ENCODE measurements at places on chromosomes 5 and 9.

DNA sequence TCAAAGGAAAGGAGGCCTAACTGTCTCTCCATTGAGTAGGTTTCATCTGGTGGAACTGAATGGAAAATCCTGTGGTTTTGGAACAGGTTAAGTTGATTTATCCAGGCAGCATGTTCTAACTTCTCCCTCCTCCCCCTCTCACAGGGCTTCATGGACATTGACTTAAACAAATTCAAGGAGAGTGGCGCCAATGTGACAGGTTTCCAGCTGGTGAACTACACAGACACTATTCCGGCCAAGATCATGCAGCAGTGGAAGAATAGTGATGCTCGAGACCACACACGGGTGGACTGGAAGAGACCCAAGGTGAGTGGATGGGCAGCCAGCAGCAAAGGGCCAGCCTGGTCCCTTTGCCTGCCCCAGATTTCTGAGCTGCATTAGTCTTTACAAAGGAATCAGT is 183.9 kb downstream of the GRIA1 start:
- DNase-seq: no peak

GRCh38 chr5:76652809-76653414 is 29.7 kb upstream of the F2RL2 start:
- no peak for DNase-seq

DNA sequence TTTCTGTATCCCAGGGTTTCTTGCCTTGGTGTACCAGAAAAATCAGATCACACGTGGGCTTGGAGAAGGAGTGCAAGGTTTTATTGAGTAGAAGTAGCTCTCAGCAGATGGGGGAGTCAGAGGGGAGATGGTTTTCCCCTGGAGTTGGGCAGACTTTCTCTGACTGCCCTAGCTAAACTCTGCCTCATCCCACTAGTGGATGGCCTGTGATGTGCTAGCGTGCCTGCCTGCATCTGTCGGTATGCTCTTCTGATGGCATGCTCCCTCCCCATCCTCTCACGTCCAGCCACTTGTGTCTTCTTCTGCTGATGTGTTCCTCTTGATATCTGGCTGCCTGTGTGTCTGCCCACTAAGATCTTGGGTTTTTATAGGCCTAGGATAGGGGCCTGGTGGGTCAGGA is 616.1 kb upstream of the RGMB start:
- DNase-seq: no peak

DNA sequence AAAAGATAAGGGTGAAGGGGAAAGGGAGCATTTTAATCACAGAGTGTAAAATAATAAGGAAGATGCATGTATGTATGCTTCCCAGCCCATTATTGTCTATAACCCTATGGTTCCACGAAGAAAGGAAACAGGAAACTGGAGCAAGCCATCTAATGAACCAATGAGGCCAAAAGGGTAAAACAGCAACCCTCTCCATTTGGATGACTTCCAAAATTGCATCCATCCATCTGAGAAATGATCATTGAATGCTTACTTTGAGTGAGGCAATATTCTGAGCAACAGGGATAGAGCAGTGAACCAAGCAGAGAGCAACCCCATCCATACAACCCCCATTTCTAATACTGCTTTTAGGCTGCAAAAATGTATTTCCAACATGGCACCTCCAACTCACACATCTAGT is 46.9 kb downstream of the ARL15 start:
- no peak for DNase-seq

DNA sequence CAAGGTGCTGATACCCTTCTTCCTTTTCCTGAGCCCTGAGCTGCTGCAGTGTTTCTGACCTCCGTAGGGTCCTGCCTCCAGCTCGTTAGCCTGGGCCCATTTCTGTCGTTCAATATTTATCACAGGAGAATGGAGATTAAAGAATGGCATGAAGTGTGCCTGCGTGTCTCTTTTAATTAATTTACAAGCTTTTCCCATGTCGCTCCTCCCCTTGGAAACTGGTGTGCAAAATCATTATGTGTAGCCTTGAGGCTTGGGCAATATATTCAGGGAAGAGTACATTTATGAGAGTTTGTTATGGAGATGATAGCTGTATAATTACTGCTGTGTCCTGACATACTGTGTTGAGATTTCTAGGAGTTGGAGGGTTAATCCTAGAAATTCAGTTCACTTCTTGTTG is 99.7 kb downstream of the PCSK5 start:
- DNase-seq: peak; percentile 76

DNA sequence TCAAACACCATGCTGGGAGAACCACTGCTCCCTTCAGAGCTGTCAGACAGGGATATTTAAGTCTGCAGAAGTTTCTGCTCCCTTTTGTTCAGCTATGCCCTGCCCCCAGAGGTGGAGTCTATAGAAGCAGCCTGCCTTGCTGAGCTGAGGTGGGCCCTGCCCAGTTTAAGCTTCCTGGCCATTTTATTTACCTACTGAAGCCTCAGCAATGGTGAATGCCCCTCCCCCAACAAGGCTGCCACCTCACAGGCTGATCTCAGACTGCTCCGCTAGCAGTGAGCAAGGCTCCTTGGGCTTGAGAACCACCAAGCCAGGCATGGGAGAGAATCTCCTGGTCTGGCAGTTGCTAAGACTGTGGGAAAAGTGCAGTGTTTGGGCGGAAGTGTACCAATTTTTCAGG is 205.5 kb upstream of the PTGER4 start:
- DNase-seq: no peak

- no peak for DNase-seq
Observed at GRCh38 chr5:137587919-137588318, 88.8 kb upstream of the SPOCK1 start.

GRCh38 chr5:101977729-101978345 is 318.2 kb downstream of the SLCO4C1 start:
- peak; percentile 65 for DNase-seq

DNA sequence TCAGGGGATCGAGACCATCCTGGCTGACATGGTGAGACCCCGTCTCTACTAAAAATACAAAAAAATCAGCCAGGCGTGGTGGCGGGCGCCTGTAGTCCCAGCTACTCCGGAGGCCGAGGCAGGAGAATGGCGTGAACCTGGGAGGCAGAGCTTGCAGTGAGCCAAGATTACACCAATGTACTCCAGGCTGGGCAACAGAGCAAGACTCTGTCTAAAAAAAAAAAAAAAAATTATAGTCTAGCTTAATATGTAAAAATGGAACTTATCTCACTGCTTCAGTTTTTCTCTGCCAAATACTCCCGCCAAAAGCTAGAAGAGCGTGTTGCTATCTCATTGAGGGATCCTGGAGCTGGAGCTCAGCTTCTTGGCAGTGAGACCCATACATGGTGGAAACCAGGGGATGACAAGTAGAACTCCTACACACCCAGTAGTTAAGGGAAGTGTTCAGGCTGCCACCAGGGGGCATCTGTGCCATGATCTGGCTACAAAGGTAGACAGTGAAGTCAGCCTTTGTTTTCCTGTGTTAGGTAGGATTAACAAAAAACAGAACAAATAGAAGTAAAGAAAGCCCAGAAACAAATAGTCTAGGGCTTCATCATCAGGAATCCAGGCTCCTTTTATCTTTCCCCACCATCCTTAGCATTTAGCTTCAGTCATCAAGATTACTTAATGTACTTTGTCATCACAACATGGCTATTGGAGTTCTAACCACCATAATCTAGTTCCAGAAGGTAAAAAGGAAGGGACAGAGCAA is 33.6 kb upstream of the GLIPR2 start:
- peak; percentile 39 for DNase-seq

GRCh38 chr5:126365446-126366198 is 57.6 kb upstream of the GRAMD2B start:
- no peak for DNase-seq

GRCh38 chr9:84174486-84174885 is 166.1 kb downstream of the SLC28A3 start:
- DNase-seq: no peak

- DNase-seq: peak; percentile 24
Observed at GRCh38 chr5:82259172-82259800, 18.9 kb downstream of the RPS23 start.

GRCh38 chr5:153400931-153401330 is 89.5 kb upstream of the GRIA1 start:
- DNase-seq: no peak

DNA sequence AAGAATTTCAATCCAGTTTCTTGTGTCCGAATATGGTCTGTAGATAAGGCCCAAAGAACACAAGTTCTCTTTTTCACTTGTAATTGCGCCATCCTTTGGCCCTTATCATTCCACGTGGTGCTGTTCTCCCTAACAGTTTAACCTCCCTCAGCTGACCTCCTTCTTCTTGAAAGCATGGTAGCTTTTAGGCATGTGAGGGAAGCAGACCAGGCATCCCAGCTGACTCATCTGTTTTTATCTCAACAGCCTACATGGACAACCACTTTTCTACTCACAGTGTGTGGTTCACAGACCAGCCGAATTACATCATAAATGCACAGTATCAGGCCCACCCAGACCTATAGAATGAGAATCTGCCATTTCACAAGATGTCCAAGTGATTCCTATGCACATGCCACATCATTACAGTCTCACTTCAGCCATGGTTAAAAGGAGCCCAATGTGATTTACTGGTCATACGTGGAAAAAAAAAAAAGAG is 26.9 kb upstream of the PLIN2 start:
- no peak for DNase-seq

DNA sequence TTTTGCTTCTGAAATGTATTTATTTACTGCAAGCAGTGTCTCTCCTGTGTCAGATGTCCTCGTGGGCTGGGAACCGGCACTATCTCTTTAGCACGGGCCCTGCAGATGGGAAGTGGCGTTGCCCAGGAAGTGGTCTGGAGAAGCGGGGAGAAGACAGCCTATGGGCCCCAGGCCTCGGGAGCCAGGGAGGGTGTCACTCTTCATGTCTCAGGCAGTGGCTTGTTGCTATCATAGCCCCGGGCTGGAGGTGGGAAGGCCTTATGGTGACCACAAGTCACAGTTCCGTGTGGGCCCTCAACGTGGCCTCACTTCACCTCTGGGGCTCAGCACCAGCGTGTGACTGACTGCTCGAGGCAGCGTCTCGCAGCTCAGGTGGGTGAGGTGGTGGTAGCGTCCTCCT is 41.4 kb downstream of the SYK start:
- DNase-seq: no peak

DNA sequence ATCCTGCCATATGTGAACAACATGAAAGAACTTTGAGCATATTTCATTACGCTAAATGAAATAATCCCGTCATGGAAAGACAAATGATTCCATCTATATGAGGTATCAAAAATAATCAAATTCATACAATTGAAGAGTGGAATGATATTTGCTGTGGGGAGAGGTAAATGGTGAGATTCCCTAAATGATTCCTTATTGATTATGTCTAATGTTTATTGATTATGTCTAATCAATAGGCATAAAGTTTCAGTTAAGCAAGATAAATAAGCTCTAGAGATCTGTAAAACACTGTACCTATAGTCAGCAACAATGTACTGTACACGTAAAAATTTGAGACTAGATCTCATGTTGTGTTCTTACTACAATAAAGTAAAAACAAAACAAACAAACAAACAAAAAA is 85.4 kb upstream of the MEGF10 start:
- DNase-seq: no peak

DNA sequence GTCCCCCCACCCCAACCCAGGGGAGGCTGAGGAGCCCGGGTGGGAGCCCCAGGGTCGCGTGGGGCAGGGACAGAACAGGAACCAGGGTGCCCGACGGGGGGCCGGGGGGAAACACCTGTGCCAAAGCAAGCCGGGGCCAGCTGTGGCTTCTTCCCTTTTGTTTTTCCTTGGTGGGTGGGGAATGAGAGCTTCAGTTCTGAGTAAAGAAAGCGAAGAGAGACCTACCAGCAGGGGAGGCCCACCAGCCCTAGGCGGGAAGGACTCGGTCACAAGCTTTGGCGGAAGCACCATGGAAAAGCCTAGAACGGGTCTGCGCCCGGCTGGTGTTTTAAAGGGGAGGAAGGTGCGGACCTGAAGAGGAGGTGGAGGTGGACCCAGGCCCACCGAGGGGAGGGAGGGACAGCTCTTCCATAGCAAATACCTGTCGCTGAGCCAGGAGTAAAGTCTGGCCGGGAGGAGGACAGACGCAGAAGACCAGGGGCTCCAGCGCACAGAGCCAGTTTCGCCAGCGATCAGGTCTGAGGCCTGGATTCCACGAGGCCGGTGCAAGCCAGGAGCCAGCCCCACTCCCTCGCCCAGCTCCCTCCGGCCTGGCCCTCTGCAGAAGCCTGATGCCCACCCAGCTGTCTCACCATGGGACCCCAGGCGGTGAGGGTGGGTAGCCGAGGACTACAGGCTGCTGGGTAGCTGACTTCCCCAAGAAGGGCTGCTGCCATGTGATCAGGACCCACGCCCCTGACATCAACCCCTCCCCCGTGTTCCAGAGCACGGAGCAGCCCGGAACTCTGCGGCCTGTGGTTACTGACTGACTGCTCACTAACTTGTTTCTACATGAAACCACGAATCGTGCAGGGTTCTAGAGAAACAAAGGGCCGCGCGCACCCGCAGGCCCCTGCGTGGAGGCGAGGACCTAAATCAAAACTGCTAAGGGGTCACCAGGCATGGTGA is 849 bp upstream of the MGAT1 start:
- no peak for DNase-seq

DNA sequence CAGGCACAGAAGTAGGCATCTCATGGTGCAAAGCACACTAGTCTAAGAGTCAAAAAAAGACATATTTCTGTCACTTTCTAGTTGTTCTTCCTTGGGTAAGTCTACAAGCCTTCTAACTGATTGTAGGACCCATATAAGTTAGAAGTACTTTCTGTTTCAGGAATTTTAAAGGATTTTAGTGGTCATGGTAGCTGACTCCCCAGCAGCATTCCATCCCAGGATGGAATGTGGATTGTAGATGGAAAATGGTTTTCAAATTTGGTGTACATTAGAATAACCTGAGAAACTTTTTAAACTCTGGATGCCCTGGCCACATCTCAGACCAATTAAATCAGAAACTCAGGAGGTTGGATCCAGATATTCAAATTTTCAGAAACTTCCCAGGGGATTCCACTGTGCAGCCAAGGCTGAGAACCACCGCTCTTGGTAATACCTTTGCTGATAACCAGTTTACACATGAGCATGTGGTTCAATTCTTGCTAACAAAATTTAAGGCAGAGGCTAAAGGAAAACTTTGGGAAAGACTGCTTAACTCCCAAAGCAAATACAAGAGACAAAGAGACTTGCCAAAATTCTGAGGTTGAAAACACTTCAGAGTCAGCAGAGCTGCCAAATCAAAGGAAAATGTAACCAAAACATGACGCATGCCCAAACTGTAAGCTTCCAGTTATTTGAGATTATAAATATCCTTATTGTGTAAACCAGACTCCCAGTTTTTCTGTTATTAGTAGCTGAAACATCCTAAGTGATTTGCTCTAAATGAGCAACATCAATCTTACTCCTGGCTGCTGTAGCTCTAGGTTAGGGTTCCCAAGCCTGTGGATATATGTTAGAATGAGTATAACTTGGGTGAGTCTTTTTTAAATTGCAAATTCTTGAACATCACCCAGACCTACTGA is 145.4 kb upstream of the MTAP start:
- no peak for DNase-seq

GRCh38 chr9:80012557-80013330 is 441.0 kb downstream of the TLE4 start:
- no peak for DNase-seq

- no peak for DNase-seq
Observed at GRCh38 chr5:3230941-3231340, 364.7 kb upstream of the IRX1 start.

- no peak for DNase-seq
Observed at GRCh38 chr5:130520211-130520610, 615.9 kb downstream of the CHSY3 start.
